ENCODE measurements at places on chromosomes 5 and 9.

GRCh38 chr5:77662635-77663034, 24.1 kb upstream of the OTP start:
- no peak for DNase-seq

- DNase-seq, result no peak
These were observed 203.6 kb downstream of the SNX18 start for GRCh38 chr5:54721116-54721515.

GRCh38 chr9:99140685-99141314, 35.9 kb downstream of the TGFBR1 start:
- peak; percentile 42 for DNase-seq

- no peak for DNase-seq
These were observed 146.8 kb downstream of the PRKACG start for GRCh38 chr9:68867066-68867465.

GRCh38 chr5:41763081-41763480, 107.1 kb downstream of the OXCT1 start:
- no peak for DNase-seq

- DNase-seq, result no peak
These were observed 17.0 kb upstream of the RNF20 start for GRCh38 chr9:101516655-101517054.

DNA sequence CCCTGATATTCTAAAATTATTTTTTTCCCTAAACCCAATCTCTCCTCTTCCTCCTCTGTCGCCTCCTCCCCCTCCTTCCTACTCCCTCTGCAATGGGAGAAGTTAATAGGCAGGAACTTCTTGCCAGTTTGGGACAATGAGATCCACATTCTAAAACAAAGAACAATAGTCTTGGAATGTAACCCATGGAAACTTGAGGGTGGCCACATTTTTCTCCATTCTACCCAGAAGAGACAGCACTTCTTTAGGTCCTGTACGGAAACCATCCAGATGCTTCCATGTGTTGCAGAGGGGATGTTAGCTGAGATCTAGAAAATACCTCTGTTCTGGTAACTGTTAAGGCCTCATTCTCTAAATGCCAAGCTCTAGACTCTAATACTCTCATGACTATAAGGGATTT, 10.0 kb downstream of the SPARC start:
- no peak for DNase-seq

DNA sequence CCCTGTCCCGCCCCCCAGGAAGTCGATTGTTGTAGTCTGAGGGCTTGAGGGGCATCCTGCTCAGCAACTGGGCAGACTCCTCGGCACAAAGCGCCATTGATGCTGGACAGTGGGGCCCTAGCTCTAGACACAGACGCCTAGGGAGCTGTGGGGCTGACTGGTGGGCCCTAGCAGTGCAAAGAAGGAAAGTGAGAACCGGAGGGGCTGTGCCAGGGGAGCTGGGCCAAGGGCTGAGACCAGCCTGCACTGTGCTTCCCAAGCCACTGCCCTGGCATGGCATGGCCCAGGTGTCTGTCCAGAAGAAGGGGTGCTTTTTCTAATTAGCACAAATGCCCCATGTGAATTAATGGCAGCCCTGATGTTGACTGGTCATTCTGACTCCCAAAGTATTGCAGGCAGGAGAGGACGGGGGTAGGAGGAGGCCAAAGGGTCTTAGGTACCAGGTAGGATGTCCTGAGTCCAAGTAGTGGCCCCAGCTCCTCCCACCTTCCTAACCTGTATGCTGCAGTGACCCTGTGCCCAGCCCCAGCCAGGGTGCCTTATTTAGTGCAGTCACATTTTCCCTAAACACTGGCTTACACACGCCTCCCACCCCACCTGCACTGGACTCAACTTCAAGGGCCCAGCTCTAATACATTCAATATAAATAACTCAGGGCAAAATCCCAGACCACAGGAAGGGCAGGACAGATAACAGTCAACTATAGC, 15.9 kb downstream of the TCF7 start:
- DNase-seq, result no peak

- no peak for DNase-seq
These were observed 127.8 kb upstream of the RAPGEF1 start for GRCh38 chr9:131867611-131868192.

GRCh38 chr5:76367623-76368371, 35.3 kb upstream of the IQGAP2 start:
- DNase-seq, result peak; percentile 19

DNA sequence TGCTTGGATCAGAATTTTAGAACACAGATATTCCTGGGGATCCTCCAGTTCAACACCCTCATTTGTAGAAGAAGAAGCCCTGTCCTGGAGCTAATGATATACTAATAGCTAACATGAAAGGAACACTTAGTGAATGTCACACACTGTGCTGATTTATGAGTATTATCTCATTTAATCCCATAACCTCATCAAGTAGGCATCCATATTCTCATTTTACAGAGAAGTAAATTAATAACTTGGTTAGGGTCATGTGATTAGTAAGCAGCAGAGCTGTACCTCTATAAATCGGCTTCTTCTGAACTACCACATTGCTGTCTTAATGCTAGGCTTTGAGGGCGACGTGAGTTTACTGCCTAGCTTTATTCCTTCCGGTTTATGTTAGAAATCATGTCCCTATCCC, 6.0 kb downstream of the TTC23L start:
- no peak for DNase-seq

DNA sequence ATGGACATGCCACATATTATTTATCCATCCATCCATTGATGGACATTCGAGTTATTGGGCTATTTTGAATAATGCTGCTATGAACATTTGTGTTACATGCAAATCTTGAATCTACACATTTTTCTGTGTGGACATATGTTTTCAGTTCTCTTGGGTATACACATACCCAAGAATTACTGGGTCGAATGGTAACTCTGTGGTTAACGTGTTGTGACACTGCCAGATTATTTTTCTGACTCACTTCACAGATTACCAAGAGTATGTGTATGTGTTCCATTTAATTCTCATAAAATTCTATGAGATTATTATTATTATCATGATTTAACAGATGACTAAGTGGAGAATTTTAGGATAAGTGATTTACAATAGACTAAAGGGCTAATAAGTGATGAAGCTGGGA, 26.7 kb downstream of the CYFIP2 start:
- no peak for DNase-seq

DNA sequence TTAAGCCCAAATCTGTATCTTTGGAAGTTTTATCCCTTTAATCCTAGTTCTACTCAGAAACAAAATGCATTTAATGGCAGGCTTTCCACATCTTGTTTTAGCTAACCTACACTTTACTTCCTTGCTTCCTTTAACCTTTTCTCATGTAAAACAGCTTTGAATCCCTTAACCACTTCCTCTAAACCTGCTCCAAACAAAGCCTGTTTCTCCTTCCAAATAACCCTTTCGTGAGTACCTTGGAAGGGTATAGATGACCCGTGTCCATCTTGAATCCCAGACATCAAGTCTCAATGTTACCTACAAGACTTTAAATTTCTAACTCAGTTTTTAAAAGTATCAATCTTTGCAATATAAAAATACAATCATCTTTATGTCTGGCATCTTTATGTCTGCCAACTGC, 78.4 kb downstream of the DROSHA start:
- DNase-seq, result no peak

DNA sequence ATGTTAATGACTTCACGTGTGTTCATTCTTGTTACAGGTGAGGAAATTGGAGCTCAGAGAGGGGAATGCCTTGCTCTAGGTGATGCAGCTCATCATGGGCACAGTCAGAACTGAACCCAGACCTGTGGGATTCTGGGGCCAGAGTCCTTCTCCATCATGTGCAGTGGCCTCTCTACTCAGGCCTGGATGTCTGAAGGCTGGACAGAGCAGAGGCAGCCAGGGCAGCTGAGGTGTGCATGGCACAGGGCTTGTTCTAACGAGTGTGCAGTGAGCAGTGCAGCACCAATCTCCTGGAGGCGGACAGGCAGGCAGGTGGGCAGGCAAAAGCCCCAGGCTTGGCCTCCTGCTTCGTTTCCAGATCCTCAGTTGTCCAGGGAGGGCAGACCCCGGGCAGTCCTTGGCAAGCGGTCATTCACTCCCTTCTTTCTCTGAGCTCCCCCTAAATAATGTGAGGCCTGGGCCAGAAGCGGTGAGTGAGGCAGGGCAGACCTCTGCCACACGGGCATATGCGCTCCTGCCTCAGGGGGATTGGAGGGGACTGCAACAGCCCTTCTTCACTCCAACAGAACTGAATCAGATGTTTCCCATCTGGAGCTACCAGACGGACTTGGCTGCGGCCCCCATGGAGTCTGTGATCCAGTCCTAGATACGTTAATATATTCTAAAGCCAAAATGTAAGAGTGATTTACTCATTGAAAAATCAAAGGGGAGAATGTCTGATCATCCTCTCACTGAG, 68.7 kb upstream of the FSTL4 start:
- DNase-seq, result no peak

DNA sequence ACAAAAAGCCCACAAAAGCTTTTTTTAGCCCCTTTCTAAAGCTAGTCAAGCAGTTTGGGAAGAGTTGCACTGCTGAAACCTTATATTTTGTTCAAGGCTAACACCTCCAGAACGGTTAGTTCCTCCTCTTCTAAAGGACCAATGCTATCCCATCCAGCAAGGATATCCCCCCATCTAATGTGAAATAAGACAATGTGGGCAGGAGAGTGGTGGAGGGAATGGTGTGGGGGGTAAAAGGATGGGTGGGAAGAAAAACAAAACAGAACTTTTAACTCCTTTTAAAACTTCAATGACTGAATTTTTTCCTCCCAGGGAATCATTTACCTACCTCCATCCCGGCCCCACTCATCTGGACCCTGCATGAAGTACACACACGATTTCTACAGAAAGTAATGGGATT, 21.2 kb downstream of the PTCH1 start:
- DNase-seq, result no peak

GRCh38 chr9:93693129-93693528, 116.7 kb downstream of the PHF2 start:
- DNase-seq, result no peak

DNA sequence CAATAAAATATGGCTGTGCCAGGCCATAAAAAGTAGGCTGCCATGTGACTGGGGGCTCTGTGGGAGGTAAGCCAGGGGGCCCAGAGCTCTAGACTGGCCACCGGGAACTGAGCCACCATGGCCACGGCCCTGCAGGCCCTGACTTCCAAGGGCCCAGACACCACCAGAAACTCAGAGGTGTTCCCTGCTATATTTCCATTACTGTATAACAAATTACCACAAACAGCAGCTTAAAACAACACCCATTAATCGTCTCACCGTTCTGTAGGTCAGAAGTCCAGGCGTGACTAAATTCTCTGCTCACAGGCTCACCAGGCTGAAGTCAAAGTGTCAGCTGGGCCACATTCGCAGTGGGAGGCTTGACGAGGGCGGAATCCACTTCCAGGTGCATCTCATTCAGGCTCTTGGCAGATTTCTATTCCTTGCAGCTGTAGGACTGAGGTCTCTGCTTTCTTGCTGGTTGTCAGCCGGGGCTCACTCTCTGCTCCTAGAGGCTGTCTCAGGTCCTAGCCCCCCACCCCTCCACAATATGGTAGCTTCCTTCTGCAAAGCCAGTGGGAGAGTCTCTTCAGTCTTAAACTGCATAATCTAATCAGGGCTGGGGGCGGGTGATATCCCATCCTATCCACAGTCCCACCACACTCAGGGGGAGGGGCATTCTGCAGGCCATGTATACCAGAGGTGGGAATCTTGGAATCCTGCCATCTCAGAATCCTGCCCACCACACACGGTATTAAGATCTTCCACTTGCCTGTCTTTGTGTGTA, 125.4 kb downstream of the C5orf15 start:
- no peak for DNase-seq

GRCh38 chr5:91065496-91065895, 317.6 kb downstream of the ARRDC3 start:
- no peak for DNase-seq

GRCh38 chr5:947626-948471, 55.2 kb downstream of the TRIP13 start:
- DNase-seq, result no peak

GRCh38 chr5:82072138-82072537, 100.3 kb downstream of the ATG10 start:
- no peak for DNase-seq

DNA sequence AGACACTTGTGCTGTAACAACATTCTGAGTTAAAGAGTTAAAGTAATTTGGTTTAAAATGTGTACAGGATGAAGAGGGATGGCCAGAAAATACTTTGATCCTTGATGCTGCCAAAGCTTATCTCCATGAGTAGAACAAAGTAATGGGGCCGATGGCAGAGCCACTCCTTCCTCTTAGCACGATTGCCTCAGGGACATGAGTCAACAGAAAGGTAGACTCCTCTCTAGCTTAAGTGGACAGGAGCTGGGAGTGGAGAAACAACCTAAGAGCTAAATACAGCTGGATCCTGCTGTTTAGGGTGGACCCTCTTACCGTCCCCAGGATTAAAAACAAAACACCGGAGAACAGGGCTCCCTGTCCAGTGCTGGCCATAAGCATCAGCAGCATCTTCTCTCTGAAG, 267.3 kb downstream of the IRX1 start:
- DNase-seq, result no peak

- no peak for DNase-seq
These were observed 206.2 kb downstream of the CEMIP2 start for GRCh38 chr9:71562140-71562539.

- DNase-seq, result no peak
These were observed 373.4 kb upstream of the IRX4 start for GRCh38 chr5:2255915-2256690.

DNA sequence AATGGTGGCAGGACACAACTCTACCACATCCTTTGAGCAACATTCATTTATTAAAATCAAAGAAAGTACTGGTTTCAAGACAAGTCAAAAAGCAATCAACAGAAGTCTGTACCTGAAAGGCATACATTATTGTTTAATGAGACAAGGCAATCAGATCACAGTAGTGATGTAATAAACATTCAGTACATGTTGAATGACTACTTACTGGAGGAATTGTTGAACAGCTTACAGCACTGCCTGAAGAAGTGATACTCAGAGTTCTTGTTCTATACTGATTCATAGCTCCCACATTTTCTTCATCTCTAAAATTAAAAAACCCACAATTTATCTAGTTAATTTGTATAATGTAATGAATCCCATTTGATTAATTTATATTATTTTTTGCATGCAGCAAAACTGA, 18.2 kb downstream of the RIOK2 start:
- DNase-seq, result no peak

DNA sequence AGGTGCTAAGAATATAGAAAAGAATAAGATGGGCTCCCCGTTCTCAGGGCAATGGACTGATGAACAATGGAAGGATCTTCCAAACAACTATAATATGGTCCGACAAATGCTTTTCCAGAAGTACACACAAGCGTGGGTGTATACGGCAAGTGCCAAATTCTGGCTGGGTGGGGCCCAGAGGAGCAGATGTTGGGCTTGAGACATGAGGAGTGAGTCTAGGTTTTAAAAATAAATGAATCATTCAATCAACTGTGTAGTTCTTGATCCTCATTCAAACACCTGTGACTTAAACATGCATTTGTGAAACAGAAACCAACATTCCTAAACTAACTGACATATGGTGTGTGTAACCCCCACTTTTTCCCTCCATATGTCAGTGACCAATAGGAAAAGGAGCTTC, 47.9 kb downstream of the MFAP3 start:
- no peak for DNase-seq

- peak; percentile 22 for DNase-seq
These were observed 152.1 kb downstream of the FSTL4 start for GRCh38 chr5:133460172-133460758.

GRCh38 chr9:126532951-126533925, 80.5 kb upstream of the LMX1B start:
- DNase-seq, result no peak

- DNase-seq, result no peak
These were observed 109.9 kb downstream of the CACNA1B start for GRCh38 chr9:137987244-137988030.
